ENCODE measurements at places on chromosomes 4 and X. TPM values are rescaled to one million over a fixed set of nuclear protein-coding genes. Genes with fewer than 3 reads are reported as not detected.

CABS1 gene
- not detected for total RNA-seq

ADRA2C gene
- total RNA-seq, result not detected

GPM6B gene
- total RNA-seq, result not detected

CYBB gene
- not detected for total RNA-seq

DNA sequence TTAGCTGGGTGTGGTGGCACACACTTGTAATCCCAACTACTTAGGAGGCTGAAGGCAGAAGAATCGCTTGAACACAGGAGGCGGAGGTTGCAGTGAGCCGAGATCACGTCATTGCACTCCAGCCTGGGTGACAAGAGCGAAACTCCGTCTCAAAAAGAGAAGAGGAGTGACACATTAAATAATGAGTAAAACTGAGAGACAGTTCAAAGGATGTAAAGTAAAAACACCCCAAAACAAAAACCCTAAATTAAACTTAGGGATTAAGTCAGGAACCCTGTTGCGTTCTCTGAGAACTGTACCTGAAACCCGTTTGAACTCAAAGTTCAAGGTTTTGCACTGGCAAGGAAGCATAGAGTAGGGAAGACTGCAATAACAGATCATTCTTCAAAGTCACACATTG lies 141.7 kb downstream of the BRWD3 start:
- no peak for DNase-seq

DNA sequence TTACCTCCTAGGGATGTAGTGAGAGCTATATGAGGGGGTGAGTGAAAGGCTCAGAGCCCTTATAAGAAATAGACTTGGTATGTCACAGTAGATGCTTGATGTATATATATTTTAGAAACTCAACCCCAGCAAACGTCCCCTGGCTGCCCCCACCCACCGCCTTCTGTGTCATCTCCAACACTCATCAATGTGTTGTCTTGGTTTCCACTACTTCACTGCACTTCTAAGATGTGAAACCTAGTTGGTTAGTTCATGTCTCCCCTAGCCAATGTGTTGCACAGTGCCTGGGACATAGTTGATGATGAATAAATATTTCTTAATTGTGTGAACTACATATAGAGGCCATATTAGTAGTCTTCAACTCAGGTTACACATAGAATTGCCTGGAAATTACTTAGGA lies 4.4 kb downstream of the FGFBP2 start:
- DNase-seq, result no peak

- DNase-seq, result no peak
Observed at GRCh38 chrX:37754516-37754915, 25.3 kb upstream of the CYBB start.

DNA sequence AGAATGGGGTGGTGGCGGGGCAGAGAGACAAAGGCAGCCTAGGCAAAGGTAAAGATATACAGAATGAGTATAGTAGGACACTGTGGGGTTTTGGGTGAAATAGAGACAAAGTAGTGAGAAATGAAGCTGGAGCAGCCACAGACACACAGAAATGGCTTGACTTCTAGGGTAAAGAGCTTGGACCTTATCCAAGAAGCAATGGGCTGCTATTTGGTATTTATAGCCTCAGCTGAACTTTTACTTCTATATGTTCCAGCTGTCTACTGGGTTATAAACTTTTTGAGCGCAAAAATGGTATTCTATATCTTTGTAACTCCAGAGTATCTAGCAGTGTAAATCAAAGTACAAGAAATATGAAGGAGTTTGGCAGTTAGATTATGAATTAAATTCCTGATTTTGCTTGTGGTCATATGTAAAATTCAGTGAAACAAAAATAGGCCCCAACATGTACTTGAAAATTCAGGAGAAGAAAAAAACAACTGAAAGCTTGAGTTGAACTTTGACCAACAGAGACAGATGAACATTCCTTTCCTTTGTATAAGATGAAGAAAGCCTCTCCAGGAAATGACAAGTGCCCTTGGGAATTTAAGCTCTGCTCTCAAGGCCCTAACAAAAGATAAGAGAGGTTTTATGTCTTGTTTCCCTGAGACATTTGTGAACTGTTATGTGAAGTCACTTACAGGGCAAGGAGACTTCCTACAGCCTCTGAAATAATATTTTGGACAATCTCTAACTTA lies 354.1 kb downstream of the CHIC1 start:
- no peak for DNase-seq
